AG04450 (cell line): ENCODE measurements at places on chromosomes 16 and 17.

GRCh38 chr17:39678340-39679116, 9.3 kb downstream of the PGAP3 start:
- no peak for DNase-seq

DNA sequence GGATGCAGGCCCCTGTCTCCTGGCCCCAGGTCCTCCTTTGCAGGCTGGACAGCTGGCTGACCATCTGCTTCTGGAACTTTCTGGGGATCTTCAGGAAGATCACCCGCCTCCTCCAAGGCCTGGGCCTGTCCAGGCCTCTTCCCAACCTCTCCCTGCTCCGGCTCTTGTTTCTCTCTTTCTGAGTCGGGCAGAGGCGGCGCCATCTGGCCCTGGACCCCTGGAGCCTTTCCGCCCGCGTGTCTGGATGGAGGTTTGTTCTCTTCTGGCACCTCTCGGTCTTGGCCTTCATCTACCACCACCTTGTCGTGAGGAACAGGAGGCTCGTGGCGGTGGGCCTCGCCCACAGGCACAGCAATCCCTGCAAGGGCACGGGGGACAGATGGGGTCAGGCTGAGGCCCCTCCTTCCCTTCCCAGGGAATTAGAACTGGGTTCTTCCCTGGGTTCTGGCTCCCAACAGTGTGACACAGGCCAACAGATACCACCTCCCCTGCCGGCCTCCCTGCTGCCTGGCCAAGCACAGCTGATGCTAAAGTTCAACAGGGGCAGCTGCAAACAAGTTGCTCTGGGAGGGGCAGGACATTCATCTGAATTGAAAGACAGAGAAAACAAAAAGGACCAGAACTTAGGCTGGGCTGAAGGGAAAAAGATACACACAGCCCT, 13.3 kb downstream of the NDUFAF8 start:
- no peak for DNase-seq

DNA sequence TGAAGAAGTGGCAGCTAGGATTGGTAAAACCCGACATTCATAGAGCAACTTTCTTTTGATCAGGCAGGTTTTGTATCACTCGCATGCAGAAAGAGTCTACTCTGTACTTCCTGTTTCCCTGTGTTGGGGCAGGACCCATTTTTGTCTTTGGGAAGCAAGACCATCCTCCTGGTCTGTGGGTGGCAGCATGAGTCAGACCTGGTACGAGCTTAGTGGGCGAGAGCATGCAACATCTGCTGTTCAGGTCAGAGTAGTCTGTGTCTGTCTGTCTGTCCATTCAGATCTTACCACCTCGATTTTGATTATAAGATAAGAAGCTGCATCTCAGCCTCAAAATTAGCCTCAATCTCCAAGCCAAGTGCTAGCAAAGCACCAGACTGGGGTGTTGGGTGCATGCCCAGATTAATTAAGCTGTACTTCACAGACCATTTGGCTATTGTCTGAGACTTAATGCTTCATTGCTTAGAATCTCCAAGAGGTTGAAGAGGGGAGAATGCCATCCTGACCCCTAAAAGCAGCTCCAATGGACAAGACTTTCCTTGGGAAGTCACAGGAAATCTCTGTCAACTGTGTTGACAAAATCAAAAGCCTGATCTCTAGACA, 110.9 kb downstream of the XYLT1 start:
- DNase-seq, result no peak

DNA sequence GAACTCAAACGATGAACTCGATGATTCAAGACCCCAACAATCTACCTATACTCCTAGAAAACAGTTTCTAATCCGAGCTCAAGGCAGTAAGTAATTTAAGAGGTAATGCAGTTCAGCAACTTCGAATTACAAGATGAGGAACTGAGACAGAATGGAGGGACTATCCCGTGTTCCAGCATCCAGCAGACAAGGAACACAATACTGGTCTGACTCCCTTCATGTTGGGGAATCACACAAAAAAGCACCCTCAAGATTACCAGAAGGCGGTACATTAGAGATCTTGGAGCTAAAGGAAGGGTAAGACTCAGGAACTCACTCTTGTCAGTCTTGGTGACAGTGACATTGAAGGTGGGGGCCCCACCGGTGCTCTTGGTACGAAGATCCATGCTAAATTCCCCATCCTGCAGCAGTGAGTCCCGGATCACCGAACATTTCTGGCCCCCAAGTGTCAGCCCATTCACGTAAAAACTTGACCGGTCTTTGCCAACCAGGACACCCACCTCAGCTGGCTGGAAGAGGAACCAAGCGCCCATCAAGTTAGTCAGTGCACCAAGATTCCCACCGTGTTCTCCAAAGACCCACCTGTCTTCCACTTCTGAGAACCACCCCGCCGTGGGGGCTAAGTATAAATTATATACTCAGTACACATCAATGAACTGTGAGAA, 1.9 kb downstream of the PFN1 start:
- no peak for DNase-seq

- DNase-seq, result no peak
Measured at GRCh38 chr16:90033387-90033786, 14.1 kb upstream of the DBNDD1 start.

GRCh38 chr17:9324864-9325263, 250.8 kb downstream of the STX8 start:
- no peak for DNase-seq

DNA sequence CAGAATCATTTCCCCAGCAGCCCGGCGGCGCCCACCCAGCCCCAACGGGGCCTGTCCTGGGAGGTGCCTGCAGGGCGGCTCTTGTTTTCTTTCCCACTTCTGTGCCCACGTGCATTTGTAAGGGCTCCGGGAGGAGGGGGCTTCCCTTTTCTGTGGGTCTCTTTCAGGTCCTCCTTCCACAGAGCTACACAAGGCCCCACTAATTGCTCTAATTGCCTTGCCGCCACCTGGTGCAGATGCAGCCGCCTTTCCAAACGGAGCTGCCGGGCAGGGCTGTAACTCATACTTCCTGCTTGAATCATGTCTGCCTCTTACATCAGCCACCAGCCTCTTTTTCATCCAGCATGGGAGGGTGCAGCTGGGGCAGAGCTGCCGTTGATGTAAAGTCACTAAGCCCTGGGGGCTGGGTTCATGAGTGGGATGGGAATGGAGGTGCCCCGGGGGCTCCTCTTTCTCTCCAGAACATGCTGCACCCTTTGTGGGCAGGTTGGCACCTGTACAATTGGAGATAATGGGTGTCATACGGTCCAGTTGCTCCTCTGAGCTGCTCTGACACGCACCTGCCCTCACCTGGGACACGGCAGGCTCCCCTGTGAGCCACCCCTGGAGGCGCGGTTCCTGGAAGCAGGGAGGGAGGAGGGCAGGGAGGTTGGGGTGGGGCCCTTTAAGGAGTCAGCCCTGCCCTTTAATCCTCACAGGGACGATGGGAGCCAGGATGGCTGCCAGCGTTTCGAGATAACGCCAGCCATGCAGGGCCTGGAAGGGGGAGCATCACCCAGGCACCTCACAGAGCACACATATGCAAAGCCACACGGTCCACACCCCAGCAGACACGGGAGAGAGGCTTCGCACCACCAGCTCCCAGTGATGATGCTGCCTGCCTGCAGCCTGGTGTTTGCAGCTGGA, 41.1 kb upstream of the KLHDC4 start:
- peak; percentile 78 for DNase-seq

GRCh38 chr16:31080756-31081419, 6.7 kb downstream of the ZNF646 start:
- DNase-seq, result no peak

DNA sequence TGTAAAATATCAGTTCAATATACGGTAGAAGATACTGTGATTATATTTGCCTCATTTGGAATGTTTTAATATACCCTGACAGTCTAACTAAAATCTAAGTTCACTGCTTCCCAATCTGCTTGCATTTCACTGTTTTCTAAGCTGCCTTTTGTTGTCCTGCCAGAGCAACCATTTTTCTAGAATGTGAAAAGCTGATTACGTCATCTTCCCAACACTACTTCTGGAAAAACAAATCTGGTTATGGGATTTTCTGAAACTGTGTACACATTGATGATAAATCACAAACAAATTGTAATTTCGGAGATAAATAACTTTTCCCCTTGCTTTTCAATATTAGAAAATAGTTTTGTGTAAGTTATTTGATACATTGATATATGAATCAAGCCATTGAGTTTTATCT, 1529.0 kb downstream of the CDH11 start:
- DNase-seq, result no peak

DNA sequence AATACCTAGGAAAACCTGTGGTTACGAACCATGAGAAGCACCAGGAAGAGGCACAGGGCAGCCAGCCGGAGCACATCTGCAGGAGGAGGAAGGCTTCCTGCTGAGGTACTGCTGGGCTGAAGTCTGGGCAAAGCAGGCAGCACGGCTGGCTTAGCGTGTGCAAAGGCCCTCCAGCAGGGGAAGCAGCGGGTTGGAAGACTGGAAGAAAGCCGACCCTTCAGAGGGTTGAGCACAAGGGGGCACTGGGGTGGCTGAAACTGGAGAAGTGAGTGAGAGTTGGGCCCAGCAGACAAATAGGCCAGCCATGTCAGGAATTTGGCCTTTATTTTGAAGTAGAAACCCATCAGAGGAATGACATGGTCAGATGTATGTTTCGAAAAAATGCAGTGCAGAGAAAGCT, 12.1 kb upstream of the HSD3B7 start:
- DNase-seq, result no peak
